RPMI8226 (cell line): ENCODE measurements at places on chromosomes 1 and 21.

GRCh38 chr1:26854906-26855305, 8.0 kb upstream of the SFN start:
- no peak for DNase-seq

DNA sequence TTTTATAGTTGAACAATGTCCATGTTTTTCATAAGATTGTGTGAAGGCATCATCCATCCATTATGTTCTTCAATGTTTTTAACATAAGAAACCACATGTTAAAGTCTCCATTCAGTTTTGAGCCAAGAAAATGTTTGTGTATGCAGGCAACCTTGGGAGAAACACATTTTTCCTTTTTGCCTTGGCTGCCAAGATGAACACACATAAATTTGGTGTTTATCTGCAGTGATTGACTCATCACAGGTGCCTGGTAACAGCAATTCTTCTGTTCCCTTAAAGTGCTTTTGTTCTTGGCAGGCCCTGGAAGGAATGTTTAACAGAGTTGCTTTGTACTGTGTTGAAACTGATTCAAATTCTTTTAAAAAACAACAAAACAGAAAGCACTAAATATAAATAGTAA, 709.9 kb upstream of the ADGRL4 start:
- no peak for DNase-seq

- no peak for DNase-seq
Measured at GRCh38 chr1:9438431-9439073, 100.7 kb upstream of the SLC25A33 start.

GRCh38 chr1:164767752-164768402, 208.9 kb downstream of the PBX1 start:
- no peak for DNase-seq

DNA sequence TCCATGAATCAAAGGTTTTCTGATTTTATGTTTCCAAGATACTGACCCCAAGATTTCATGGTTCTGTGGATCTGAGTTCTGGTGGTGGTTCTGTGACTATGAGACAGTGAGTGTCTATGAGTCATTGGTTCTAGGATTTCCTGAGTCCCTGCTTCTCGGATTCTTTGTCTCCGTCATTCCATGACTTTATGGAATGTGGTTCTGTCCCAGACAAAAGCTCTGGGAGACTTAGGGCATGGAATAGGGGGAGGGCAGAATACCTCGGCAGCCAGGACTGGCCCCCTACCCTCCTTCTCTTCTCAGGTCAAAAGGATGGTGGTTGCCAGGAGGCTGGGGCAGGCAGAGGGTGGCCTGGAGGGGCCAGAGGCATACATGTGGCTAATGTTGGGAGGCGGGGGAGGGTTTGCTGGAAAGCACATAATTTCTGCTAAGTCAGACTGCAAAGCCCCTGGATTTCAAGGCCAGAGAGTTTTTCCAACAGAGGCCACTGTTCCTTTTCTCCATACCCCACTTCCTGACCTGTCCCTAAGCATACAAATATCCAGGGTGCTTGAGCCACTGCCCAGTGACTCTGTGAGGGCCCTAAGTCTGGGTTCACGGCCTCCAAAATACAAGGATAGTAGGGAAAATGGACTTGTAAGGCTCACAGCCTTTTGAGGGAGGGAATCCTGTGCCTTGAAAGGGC, 17.2 kb downstream of the CDCP2 start:
- no peak for DNase-seq

- no peak for DNase-seq
Measured at GRCh38 chr1:204414016-204414415, 2.4 kb upstream of the PPP1R15B start.

DNA sequence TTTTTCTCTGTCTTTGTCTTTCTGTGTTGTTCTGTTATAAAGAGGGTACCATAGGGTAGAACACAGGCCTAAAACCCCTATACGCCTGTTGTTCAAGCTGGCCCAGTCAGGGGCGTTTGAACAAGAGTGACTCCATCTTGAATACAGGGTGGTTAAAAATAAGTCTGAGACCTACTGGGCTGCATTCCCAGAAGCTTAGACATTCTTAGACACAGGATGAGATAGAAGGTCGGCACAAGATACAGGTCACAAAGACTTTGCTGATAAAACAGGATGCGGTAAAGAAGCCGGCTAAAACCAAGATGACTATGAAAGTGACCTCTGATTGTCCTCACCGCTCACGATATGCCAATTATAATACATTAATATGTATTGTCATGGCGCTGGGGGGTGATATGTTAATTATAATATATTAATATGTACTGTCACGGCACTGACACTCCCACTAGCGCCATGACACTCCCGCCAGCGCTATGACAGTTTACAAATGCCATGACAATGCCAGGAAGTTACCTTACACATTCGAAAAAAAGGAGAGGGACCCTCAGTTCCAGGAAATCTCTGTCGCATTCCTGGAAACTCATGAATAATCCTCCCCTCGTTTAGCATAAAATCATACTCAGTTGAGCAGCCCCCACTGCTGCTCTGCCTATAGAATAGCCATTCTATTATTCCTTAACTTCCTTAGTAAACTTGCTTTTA, 58.5 kb upstream of the KLHDC7A start:
- no peak for DNase-seq

GRCh38 chr1:218305472-218306064, 20.5 kb downstream of the RRP15 start:
- DNase-seq: no peak

GRCh38 chr1:94093396-94093795, 27.6 kb downstream of the ABCA4 start:
- DNase-seq: no peak

GRCh38 chr21:41189150-41189745, 21.3 kb downstream of the BACE2 start:
- no peak for DNase-seq

DNA sequence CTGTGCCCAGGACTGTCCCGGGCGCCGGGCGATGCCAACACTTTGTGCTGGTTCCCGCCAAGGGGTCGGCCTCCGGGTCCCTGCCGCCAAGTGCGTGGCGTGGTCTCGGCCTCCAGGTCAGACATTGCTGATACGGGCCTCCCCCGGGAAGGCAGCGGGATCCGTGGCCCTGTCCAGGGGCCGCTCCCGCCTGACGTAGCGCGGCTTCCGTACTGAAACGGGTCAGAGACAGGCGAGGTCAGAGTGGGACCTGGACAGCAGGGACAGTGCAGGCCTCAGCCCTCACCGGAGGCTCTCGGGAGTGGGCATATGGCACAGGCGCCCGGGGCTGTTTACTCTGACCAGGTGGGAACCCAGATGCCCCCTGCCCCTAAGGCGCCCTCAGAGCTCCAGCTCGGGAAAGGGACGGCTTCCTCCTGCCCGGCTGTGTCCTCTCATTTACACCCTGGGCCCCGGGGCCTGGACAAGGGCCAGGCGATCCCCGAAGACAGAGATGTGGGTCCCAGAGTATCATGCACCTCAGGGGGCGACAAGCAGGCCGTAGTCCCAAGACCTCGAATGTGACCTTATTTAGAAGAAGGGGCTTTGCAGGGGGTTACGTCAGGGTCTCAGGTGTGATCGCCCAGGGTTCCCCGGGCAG, 8.8 kb upstream of the RNF223 start:
- no peak for DNase-seq

GRCh38 chr1:11150326-11150725, 38.8 kb upstream of the ANGPTL7 start:
- no peak for DNase-seq

GRCh38 chr1:202046227-202046626, 35.8 kb downstream of the ELF3 start:
- DNase-seq: peak; percentile 80

GRCh38 chr1:12595757-12596006, 22.3 kb downstream of the DHRS3 start:
- DNase-seq: no peak

DNA sequence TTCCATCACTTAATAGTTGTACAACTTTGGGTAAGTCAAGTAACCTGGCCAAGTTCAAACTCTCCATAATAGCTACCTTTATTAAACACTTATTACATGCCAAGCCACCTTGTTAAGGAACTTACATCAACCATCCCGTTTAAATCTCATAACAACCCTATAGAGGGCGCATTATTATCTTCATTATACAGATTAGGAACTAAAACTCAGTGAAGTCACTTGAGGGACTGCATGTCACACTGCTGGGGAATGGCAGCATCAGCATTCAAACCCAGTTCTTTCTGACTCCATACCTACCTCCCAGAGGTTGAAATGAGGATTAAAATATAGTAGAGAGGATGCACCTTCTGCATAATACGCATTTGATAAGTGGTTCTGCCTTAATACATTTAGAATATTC, 47.1 kb upstream of the PLA2G2C start:
- peak; percentile 52 for DNase-seq

GRCh38 chr1:117592155-117592554, 13.7 kb upstream of the TENT5C start:
- DNase-seq: no peak

DNA sequence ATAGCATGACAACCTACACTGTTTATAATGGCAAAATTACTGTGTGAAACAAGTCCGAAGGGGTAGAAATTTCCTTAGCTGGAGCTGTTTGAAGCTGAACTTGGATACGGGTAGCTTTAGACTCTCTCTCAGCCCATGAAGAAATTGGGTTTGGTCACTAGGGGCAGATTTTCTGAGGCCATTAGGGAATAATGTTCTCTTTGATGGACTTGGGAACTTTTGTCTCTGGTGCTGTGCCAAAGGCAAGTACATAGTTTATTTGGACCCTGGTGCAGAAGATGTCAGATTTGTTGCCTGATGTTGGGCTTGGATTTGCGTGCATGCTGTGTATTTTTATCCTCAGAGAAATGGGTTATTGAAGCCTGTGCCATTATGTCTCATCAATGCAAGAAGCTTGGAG, 109.6 kb downstream of the VPS13D start:
- DNase-seq: no peak

- peak; percentile 82 for DNase-seq
Measured at GRCh38 chr1:92994105-92994712, 32.9 kb upstream of the DIPK1A start.

DNA sequence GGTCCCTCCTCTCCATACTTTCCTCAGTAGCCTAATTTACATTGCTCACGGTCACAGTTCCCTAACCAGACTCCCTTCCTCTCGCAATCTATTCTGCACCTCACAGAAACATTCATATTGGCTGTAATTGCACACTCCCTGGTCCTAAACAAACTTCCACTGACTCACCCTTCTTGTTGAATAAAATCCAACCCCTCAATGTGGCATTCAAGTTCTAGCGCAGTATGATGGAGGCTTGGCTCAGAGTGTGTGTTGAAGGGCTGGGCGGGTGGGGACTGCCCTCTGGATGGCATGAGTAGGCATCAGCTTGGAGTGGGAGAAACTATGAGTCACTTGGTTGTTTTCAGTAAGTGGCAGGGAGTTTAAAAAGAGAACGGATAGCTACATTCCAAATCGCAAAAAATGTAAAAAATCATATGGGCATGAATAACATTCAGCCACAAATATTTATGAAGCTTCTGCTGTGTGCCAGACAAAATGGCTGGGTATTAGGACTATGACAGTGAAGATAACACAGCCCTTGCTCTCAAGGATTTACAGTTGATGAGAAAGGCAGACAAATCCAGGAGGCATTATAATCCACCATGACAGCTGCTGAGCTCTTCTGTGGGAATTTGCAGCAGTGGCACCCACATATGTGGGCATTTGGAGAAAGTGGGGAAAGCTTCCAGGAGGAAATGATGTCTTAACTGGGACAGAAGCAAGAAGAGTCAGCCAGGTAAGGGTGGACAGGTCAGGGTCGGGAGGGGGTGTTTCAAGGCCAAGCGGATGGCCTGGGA, 42.2 kb upstream of the LYST start:
- no peak for DNase-seq

DNA sequence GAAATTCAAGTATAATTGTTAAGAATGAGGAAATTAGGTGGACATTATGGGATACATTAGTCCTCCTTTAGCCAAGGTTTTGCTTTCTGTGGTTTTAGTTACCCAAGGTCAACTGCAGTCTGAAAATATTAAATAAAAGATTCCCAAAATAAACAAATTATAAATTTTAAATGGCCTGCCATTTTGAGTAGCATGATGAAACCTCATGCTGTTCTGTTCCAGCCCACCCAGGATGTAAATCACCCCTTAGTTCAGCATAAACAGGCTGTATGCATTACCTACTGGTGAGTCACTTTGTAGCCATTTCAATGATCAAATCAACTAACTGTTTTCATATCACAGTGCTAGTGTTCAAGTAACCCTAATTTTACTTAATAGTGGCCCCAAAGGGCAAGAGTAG, 132.5 kb upstream of the LYPLAL1 start:
- DNase-seq: no peak

DNA sequence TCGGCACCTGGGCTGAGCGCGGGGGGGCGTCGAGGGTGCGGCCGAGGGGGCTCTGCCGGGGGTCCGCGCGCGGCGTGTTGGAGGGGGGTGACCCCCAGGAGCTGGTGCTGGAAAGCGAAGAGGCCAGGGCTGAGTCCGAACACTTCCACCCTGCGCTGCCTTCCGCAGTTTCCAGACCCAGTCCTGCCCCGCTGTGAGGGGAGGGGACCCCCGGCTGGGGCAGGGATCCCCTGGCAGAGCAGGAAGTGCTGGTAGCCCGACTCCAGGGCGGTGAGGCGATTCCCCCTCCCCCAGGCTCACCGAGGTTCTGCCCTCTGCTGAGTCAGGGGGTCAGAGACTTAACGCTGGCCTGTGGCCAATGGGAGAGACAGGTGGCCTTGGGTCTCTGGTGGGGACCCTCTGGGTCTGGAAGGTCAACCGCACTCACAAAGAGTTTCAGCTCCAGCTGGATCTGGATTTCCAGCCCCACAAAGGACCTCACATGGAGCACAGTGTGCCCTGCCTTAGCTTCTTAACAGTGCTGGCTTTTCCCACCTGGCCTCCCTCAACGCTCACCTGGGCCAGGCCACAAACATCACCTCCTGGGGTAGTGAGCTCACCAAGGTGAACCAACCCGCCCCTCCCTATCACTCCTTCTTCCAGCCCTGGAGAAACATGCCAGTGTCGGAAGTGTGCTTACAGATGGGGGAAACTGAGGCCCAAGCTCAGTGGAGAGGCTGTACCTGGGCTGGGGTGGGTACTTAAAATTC, 39.8 kb upstream of the SYNC start:
- peak; percentile 78 for DNase-seq

DNA sequence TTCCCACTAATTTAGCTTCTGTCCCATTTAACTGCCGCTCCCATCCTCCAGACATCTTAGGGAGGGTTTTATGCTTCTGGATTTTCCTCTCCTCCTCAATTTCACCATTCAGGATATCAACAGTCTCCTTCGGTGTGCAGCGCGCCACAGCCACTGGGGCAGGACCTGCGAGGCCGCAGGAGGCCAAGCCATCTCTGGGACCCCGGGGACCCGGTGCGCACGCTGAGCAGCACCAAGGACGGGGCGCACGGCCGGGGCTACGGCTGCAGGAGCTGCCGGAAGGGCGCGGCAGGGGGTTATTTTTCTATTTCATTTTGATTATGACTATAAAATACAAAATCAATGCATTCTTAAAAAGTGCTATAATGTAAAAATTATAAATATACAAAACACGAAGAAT, 1238.4 kb upstream of the NCAM2 start:
- no peak for DNase-seq
